ENCODE measurements at places on chromosomes 7 and 10.

GRCh38 chr7:75690121-75690523 is 48.6 kb downstream of the HIP1 start:
- no peak for DNase-seq

GRCh38 chr7:134988161-134988560 is 1.9 kb downstream of the AGBL3 start:
- DNase-seq = no peak

DNA sequence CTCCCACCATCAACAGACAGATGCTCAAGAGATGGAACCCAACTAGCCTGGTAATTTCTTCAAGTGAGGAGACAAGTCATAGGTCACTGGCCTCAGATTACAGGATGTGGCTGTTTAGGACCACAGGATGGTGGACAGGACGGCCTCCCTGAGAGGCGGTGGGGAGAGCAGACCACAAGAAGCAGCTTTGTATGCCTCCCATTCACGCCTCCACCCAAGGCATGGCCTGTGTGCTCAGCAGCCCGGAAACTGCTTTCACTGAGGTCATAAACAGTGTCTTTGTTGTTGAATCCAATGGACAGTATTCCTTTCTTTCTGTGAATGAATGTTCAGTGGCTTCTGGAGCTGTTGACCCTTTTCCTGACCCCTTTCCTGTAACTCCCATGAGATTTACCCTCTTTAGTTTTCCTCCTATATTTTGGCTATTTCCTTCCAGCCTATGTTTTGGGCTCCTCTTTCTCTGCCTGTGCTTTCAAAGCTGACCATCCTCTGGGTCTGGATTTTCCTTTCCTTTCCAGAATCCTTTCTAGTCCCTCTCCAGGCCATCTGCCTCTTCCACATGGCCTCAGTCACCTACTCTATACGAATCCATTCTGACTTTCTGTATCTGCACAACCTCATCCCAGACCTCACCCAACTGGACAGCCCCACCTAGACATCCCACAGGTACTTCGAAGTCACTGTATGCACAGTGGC is 32.4 kb upstream of the INPP5F start:
- peak; percentile 76 for DNase-seq

- peak; percentile 75 for DNase-seq
These were observed 20.0 kb downstream of the SMKR1 start for GRCh38 chr7:129522088-129522970.

DNA sequence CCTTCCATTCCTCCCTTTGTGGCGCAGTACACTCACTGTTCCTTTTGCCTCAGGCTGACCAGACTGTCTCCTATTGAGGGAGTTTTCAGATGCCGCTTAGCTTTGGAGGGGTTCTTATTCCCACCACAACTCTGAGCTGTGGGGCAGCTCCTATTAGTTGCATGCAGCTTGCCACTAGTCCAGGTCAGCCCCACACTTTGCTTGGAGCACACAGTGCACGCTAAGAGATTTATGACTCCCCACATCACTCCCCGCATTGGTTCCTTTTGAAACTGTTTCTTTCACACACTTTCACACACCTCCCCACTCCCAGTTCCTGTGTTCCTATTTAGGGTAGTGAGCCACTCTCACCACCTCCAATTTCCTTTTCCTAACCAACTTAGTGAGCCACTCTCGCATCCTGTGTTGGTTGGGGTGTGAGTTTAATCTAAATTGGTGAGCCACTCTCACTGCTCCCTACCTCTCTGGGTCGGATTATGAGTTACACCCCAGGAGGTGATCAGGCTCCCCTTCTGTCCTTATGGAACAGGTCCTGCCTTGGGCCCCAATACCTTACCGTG is 10.4 kb upstream of the ZNF485 start:
- no peak for DNase-seq

DNA sequence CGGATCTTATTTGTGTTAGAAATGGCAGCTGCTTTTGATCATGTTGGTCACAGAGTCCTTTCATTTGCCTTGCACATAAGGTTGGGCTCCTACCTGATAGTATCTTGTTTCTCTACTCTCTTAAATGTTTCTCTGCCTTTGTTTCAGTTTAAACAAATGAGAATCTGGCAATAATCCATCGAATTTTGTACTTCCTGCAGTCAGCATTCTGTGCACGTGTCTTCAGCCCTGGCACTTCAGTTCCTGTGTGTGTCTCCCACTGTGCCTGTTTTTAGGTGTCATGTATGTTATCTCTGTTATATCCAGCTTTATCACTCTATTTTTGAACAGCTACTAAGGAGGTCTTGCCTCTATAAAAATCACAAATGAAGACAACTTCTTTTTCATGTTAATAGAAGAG is 28.4 kb upstream of the PTER start:
- DNase-seq = no peak

DNA sequence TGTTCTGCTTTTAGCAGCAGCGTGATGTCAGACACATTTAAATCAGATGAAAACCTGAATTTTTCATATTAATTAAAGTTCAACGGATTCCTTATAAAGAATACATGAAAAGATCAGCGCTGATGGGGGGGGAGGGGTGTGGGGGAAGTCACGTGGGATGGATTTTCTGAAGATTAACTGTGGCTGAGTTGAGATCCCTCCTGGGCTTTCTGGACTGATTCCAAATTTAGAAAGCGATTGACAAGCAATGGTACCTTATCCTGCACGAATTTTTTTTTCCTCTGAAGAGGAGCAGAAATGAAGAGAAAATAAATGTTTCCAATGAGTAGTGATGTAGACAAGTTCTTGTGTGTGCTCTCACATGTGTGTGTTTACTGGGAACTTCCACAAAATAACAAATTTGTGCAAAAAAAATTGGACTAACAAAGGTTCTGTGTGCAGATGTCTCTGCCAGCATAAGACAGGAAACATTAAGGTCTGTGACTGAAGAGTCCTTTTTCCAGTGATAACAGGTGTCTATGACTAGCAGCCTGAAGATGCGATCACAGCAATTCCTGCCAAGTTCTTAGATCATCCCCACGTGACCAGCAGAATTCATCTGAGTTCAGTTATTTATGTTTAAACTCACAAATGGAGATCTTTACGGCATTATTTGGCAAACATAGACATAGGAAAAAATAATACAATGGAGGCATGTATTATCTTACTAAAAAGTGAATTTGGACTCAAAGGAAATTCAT is 585.2 kb upstream of the CELF2 start:
- no peak for DNase-seq

DNA sequence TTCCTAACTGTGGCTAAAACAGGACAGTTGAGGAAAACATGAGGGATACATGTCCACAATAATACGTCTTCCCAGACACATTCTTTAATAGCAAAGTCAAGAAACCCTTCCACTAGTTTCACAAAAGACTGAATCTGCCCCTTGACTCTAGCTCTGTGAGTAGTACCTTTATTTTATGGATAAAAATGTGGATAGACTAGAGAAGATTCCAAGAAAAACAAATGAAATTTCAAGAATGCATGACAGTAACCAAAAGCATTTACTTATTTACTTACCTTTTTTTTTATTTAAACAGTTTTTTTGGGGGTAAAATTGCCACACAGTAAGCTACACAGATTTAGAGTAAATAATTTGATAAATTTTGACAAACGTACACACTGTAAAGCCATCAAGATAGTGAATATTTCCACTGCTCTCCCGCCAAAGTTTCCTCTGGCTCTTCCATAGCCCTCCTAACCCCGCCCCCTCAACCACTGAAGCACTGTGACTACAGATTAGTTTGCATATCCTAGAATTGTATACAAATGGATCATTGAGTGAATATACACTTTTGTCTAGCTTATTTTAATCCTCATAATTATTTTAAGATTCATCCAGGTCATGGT is 420.4 kb upstream of the ZMIZ1 start:
- DNase-seq = no peak

GRCh38 chr7:128027485-128027980 is 3.7 kb downstream of the LRRC4 start:
- no peak for DNase-seq

- peak; percentile 56 for DNase-seq
These were observed 35.0 kb upstream of the EIF4H start for GRCh38 chr7:74138945-74139843.

- DNase-seq = peak; percentile 54
These were observed 572.5 kb downstream of the ARL4A start for GRCh38 chr7:13259930-13260329.

All from islet precursor cell (in vitro differentiated cells).